ENCODE measurements at places on chromosomes 5 and 9.

DNA sequence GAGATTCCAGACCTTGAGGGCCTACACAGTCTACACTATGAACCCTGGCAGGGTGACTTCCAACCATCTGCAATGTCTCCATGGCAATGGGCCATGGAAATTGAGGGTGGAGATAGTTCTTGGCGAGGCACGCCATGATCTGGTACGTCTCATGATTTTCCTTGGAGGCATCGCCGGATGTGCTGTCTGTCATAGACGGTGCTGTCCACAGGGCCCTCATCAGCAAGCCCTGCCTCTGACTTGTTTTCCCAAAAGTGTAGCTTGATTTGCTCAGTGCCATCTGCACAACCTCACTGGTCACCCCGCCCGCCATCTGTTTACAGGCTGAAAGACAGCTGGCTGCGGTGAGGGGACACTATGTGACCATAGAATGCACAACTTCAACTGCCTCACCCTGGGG, 73.5 kb downstream of the BOD1 start:
- no peak for DNase-seq

DNA sequence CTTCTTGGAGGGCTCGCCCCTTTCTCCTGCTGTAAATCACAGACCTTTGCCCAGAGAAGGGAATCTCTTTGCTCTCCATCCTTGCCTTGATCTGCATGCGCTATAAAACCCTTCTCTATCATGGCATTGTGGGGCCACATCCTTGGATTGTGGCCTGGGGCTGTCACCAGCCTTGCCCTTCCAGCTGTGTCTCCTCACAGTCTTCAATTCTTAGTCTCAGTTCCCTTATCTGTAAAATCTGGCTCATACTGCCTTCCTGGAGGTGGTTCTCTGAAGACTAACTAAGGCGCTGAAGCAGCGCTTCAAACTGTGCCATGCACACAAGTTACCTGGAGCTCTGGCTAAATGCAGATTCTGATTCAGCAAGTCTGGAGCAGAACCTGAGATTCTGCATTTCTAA, 53.4 kb upstream of the RARS1 start:
- no peak for DNase-seq

- no peak for DNase-seq
Observed at GRCh38 chr5:43425983-43426382, 13.8 kb upstream of the CCL28 start.

- no peak for DNase-seq
Observed at GRCh38 chr9:35727676-35728040, 4.3 kb downstream of the TLN1 start.

GRCh38 chr9:108119530-108120113, 630.1 kb upstream of the KLF4 start:
- DNase-seq = no peak

GRCh38 chr9:131277287-131277909, 1.1 kb upstream of the FAM78A start:
- DNase-seq = no peak

DNA sequence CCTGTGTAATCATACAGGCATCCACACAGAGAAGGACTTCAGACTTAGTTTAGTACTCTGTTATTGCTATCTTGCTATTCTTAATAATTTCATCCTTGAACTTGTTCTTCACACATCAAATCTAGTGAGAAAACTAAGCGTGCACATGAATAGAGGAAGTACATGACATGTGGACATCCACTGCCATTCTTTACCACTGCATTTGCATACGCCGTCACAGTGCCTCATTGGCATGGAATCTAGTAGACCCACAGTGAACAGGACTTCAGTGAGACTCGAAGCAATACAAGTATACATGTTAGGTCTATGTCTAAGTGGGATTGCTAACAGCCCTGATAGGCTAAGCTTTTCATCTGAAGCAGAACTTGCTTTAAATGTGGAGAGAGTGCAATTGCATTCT, 592.1 kb downstream of the TLE4 start:
- DNase-seq = no peak

- no peak for DNase-seq
Observed at GRCh38 chr9:89528131-89528530, 30.2 kb upstream of the SEMA4D start.

DNA sequence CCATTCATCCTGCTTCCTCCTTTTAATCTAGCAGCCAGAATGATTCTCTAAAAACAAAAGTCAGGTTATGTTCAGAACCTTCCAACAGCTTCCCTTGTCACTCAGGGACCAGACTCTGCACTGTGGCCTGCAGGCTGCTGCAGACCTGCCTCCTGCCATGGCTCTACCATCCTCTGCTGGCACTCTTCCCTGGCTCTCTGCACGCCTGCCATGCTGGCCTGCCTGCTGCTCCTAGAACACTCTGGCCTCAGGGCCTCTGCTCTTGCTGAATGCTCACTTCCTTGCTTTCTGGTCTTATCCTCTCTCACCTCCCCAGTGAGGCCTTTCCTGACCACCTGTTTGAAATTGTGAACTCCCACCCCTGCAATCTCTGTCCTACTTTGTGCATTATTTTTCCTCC, 149.4 kb downstream of the CD180 start:
- no peak for DNase-seq

- no peak for DNase-seq
Observed at GRCh38 chr5:88116396-88116795, 152.2 kb downstream of the TMEM161B start.

DNA sequence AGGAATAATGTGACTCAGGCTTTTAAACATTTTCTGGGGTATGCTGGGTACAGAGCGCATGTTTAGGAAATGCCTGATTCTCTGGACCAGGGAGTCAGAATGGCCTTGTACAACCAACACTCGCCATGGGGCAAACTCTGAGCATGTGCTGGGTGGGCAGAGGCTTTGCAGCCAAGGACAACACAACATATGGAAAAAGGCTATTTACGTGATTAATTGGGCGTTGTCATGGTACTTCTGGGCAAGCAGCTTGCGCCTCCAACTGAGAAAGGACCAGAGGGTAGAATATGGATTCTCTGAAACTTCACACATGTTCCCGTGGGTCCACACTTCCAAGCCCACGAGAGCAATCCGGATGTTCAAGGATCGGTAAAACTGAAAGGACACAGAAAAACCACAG, 49.1 kb downstream of the NIPAL4 start:
- DNase-seq = no peak

DNA sequence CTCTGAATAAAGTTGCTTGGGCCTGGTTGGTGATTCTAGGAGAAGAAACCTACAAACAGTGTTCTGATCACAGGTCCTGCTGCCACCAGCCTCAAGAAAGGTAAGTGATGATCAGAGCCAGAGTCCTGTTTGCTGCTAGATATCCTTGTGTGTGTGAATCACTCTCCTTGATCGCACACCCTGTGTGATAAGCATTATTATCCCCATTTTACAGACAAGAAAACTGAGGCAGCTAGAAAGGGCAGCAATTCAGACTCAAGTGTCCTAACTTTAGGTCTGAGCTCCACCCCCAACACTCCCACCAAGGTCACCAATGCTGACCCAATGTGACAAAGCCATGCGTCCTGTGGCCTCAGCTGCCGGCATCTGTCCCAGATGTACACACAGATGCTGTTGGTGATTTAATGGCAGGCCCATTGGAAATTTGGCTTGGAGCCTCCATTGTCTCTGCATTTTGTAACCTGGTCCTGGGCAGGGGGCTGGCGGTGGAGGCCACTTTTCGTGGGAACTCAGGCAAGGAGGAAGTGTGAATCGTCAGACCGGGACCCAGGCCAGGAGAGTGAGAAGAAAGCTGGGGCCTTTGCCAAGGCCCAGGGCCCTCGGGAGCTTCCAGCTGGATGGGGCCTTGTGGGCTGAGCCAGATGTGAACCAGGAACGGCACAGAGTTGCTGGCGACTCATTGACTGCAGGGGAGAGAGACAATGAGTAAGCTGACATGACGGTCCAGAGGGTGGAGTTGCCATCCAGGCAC, 29.8 kb upstream of the GGTA1 start:
- no peak for DNase-seq

GRCh38 chr9:134289241-134289875, 36.9 kb upstream of the RXRA start:
- no peak for DNase-seq

GRCh38 chr5:94577466-94578245, 40.7 kb downstream of the KIAA0825 start:
- DNase-seq = no peak

GRCh38 chr9:2425676-2426075, 195.9 kb upstream of the VLDLR start:
- no peak for DNase-seq

- no peak for DNase-seq
Observed at GRCh38 chr9:81819155-81819554, 109.1 kb upstream of the SPATA31D4 start.

DNA sequence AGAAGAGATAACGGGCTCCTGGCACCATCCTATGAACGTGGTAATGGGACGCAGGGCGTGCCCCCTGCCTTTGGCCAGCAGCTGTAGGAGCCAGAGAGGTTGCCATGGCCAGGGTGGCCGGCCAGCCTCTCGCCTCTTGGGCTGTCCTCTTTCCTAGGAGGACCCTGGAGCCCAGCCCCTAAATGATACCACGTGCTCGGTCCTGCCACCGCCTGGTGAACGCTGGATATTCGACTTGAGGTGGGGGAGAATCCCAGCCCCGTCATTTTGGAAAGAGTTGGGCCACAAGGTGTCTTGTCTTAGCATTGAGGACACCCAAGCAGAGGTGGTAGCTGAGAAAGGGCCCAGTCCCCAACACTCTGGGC, 391 bp upstream of the NRG2 start:
- no peak for DNase-seq

DNA sequence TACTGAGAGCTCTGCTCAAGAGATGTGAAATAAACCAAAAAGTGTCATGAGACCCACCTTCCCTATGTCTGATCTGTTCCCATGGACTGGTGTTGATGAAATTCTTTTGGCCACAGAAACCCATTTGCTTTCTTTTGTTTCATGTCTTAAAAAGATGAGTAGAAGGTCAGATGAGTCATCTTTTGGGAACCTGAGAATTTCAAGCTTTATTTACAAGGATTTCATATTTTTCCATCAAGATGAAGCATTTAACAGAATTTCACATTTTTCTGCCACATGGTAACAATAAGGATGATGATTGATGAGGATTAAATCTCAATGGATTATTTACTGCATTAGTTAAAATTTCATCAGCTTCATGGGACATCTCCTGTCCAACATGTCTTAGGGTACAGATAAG, 337.8 kb downstream of the DEPDC1B start:
- DNase-seq = no peak
